ENCODE measurements at places on chromosomes 16 and 17.

- no peak for DNase-seq
These were observed 33.6 kb upstream of the CPPED1 start for GRCh38 chr16:12837291-12837690.

DNA sequence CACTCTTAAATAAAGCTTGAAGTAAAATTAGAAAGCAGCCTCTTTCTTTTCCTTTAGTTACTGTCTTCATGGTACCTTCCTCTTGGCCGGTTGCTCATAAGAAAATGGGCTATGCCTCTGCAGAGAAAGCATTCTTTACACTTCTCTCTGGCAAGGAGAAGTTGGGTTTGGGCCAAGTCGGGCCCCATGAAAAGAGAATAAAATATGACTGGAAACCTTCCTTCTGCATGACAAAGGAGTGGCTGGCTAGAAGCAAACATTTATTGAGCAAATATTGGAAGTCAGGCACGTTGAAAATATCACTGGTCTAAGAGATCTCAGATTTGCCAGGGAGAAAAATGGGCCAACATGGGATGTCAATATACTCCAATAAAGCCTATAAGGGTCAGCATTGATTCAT lies 126.1 kb downstream of the CA10 start:
- DNase-seq = no peak

DNA sequence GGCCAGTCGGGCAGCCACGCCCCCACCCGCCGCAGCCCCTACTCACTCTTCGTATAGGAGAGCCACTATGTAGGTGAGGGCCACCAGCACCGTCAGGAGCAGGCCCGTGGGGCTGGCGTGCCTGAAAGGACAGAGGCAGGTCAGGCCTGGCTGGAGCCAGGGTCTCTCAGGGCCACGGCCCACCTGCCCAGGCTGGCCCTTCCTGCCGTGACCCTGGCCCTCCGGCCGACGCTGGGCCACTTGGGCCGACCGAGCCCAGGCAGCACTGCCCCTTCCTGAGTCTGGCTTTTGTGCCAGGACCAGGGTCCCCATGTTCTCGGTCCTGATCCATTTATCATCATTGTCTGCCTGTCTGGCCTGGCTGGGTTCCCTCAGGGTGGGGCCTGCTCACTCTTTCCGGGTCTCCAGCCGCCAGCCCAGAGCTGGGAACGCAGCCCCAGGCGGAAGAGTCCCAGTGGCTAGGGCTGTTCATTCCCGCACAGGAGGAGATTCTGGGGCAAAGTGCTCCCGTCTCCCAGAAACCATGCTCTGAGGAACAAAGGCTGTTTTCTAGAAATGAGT lies 10.1 kb upstream of the RASD1 start:
- DNase-seq = no peak

- DNase-seq = no peak
These were observed 8.5 kb downstream of the MSI2 start for GRCh38 chr17:57264776-57265175.

DNA sequence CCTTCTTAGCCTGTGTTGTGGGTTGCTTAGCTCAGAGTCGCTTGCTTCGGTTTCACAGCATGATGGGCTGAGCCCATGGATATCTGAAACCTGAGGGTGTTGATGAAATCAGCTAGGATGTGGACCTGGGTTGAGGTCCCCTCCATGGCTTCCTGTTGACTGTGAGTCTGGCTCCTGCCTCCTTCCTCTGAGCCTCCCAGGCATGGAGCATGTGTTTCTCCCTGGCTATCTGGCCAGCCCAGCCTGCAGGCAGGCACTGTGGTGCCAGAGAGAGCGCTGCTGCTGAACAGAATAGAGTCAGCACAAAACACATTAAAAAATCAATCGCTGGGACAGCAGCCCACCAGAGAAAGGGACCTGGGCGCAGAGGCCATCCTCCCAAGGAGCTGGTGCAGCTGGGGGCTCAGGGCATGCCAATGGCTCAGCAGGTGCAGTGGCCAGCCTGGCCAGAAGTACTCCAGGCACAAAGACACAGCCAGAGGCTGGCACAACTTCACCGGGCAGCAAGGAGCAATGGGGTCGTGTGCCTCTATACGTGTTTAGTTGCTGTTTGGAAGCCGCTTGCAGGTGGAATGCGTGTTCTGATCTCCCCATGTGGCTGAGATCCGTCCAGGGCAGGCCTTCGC lies 28.3 kb upstream of the GPRC5C start:
- DNase-seq = no peak

- DNase-seq = no peak
These were observed 546 bp upstream of the PSMD7 start for GRCh38 chr16:74296104-74296431.

- no peak for DNase-seq
These were observed 9.2 kb upstream of the CCL13 start for GRCh38 chr17:34347063-34347462.

DNA sequence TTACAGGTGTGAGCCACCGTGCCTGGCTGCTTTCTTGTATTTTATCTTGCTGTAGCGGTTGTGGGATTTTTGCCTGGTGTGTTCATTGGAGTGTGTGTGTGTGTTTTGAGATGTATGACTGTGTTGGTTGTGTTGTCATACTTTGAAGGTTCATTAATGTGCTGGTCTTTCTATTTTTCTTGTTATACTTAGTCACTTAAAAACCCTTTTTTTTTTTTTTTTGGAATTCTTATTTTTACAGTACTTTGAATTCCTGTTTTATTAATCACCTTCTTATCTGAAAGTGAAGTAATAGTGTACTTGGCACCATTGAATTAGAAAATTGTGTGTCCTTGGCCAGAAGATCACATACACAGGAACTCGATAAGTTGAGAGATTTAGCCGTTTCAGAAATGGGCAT lies 30.2 kb downstream of the TENT4B start:
- no peak for DNase-seq

DNA sequence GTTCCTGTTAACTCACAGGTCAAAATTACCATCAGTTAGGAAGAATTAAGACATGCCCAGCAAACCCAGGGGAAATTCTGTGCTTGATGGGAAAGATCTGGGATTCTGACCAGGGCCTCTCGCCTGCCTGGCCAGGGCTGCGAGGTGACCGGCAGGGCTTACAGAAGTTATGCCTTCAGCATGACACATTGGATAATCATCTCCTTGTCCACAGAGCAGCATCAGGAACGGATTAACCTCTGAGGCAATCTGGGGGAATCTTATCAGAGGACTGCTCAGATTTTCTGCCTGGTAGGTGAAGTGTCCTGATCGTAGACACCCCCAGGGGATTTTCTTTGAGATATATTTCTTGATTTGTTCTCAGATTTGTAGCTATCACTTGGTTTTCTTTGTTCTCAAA lies 172.5 kb downstream of the HS3ST3A1 start:
- DNase-seq = no peak

DNA sequence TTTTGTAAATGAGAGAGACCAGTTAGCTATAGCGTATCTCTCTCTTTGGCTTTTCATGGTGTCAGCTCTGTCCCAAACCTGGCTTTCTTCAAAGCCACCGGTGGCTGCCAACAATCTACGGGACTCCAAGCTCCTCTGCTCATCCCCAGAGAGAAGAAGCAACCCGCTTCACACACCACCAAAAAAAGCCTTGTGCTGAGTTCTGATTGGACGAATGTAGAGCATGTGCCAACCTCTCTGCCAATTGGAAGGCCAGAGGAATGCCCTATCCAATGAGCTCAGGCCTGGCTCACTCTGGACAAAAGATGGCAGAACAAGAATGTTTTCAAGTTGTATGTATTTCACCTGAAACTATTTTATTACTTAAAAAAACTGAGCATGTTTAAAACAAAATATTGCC lies 202.4 kb downstream of the C16orf95 start:
- DNase-seq = no peak

DNA sequence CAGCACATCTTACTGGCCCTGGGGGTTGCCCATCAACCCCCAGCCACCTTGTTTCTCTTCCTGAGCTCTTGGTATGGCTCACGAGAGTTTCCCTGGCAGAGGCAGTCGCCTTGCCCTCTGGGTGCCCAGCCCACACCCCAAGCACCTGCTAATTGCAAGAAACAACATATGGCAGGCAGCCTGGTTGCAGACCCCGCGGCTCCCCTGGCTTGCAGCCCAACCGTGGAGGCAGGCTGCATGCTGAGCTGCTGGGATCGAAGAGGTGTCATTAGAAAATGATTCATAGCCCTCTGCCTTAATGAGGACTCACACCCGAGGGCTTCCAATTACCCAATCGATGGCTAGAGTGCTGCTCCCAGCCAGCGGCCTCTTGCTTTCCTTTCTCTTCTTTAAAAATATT lies 115.7 kb downstream of the TMEM114 start:
- no peak for DNase-seq

GRCh38 chr17:80492343-80493136 lies 16.1 kb upstream of the NPTX1 start:
- DNase-seq = no peak

DNA sequence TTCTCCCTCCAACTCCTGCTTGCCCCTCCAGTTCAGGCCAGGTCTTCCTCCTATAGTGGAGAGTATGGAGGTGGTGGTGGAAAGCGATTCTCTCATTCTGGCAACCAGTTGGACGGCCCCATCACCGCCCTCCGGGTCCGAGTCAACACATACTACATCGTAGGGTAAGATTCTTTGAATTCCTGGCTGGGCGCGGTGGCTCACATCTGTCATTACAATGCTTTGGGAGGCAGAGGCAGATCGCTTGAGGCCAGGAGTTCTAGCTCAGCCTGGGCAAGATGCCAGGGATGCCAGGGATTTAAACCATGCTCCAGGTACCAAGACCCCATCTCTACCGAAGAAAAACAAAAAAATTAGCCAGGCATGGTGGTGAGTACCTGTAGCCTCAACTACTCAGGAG lies 1.4 kb downstream of the ZG16 start:
- DNase-seq = no peak

DNA sequence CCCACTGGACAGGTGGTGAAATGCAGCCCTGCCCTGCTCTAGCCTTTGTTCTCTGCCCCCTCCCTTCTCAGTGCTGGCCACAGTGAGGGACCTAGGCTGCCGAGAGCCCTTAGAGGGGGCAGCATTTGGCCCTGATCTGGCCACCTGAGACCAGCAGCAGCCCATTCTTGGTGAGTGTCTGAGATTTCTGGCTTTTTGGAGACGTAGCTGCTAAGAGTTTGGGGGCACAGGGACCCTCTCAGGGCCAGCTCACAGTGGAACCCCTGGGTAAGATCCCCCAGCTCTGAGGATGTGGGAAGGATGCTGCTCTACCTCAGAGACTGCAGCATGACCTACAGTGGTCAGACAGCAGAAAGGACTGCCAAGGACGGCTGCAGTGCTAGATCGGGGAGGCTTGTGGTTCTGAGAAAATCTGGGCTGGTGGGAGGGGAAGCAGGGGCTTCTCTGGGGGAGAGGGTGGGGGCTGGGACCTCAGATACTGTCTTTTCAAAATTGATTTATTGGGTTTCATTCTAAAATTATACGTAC lies 13.3 kb downstream of the GRB7 start:
- no peak for DNase-seq

- DNase-seq = peak; percentile 81
These were observed 17.6 kb downstream of the ZNF213 start for GRCh38 chr16:3152277-3152990.

DNA sequence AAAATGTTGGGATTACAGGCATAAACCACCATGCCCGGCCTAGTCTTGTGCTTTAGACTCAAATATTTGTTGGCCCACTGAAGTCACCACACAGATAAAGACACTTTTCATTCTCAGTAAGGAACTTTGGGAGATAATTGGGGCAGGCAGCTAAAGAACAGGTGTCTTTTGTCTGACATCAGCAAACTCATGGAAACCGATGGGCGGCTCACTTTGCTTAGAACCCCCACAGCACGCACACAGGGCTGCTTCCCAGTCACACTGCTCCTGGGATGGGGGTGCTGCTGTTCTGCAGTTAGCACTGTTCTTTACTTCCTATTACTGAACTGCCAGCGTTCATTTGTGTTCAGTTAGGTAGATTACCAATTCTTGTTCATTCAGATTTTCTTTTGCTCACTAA lies 18.0 kb upstream of the BRCA1 start:
- DNase-seq = no peak

All from activated T-cell treated with anti-CD3 and anti-CD28 coated beads, Interleukin-2, amount 50 U/mL, for 4 hours (primary cell).